Activated CD4-positive, alpha-beta T cell treated with anti-CD3 and anti-CD28 coated beads for 48 hours (primary cell): ENCODE measurements at places on chromosomes 5 and 9.

- DNase-seq, result no peak
These were observed 14.5 kb upstream of the TGFBI start for GRCh38 chr5:136014049-136015002.

GRCh38 chr9:73080110-73080694 lies 71.5 kb upstream of the ANXA1 start:
- DNase-seq, result no peak

DNA sequence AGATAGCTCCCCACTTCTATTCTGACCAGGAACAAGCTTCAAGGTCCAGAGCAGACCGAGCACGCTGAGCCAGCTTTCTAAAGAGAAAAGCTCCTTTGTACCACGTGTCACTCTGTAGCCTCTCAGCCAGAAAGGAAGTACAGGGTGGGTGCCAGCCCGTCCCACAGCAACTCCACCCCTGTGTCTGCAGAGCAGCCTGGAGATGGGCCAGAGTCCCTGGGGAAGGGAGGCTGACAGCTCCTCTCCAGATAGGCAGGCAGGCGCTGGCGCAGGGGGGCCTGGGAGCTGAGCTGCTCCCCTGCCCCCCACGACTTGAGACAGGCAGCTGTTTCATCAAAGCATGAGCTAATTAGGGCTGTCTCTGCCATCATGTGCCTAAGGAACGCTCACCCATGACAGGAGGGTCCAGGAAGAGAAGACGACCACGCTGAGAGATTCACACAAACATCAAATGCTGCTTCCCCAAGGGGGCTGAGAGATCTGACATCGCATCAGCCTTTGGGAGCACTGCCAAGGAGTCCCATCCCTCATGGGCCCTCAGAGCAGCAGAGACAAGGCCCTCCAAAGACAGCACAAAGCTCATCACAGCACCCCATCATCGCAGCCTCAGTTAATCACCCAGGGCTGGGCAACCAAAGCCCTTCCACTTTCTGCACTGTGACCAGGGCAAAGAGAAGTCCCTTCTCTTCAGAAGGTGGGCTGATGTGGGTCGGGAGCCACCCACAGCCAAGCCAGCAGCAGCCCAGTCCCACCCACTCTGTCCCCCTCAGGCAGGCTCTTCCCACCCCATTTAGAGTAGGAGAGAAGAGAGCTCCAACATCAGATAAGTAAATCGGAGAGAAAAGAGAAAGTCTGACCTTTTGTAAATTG lies 78.5 kb upstream of the LRRTM2 start:
- DNase-seq, result peak; percentile 10

- no peak for DNase-seq
These were observed 155.5 kb downstream of the APBA1 start for GRCh38 chr9:69516353-69517322.

GRCh38 chr5:159210846-159211245 lies 1.5 kb upstream of the RNF145 start:
- no peak for DNase-seq

DNA sequence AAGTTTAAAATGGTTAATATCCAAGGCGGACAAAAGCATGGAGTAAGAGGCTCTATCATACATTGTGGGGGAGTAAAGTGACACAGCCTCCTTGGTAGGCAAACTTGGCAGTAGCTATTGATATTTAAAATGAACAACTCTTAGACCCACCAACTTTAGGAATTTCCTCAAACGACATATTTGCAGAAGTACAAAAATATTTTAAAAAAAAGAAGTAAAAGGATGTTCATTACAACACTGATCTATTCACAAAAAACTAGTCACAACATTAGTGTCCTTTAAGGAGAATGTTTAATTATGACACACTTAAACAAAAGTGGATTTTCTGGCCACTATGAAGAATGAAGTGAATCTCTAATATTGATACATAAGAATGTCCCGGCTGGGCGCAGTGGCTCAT lies 1.7 kb downstream of the ALG2 start:
- DNase-seq, result no peak

DNA sequence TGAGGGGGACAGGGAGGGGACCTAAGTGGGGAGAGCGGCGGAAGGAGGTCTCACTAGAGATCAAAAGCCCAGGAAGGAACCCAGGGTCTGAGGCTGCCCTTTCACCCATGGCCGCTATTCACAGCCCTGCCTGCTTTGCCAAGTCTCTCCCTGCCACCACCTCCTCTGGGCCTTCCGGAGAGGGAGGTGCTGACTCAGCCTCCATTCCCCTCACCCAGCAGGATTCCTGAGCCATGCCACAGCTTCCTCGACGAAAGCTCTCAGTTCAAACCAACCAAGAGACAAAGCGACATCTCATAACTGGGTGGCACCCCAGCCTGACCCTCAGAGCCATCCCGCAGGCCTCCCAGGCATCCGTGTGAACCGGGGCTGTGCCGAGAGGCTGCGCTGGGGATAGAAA lies 36.7 kb downstream of the PAX5 start:
- DNase-seq, result no peak

DNA sequence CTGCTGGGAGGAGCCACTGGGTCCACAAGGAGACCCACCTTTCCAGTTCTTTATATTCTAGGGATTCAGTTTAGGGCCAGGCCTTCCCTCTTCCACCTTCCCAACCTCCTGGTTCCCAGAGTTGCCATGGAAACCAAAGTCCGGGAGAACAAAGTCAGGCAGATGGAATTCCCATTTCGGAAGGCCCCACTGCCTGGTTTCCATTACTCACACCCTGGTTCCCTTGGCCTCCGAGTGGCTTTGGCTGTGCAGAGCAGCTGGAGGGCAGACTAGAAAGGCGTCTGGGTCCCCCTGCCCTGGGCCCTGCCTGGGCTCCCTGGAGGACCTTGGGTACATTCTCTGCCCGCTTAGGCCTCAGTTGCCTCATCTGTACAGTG lies 136.1 kb downstream of the RGS3 start:
- no peak for DNase-seq

- no peak for DNase-seq
These were observed 154.1 kb downstream of the SEMA6A start for GRCh38 chr5:116420540-116420939.

DNA sequence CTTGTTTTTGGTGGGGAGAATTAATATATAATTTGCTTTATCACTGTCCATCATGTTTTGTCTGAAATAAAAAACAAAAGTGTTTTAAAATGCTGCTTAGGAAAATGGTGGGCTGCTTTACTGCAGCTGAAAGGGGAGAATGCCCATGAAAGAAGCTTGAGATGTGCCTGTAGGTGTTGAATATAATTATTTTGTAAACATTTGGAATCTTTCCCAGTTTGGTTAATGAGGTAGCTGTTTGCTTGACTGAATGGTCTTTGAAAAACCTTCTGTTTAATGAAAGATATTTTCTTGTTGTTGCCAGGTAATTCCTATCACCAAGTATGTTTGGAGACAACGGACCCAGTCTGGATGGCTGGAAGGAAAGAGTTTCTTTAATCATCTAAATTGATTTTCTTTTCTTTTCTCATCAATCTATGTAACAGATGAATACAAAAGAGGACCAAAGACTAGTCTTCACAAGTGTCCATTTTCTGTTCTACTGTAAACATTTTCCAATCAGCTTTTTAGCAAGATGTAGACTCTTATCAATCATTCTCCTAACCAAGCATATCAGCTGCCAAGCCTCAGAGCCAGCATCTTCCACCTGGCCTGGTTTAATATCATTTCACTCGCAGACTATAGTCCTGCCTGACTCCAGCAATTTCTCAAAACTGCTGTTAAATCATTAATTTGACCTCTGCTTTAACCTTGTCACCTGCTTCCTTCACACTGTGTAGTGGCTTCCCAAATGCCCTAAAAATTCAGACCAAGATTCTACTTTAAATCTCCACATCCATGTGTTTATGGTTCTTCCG lies 441.2 kb upstream of the CHD1 start:
- DNase-seq, result no peak

GRCh38 chr5:138824516-138824915 lies 50.6 kb downstream of the LRRTM2 start:
- DNase-seq, result peak; percentile 30

- DNase-seq, result no peak
These were observed 11.5 kb downstream of the FSD1L start for GRCh38 chr9:105459336-105459735.

- no peak for DNase-seq
These were observed 39.6 kb upstream of the FGF1 start for GRCh38 chr5:142725231-142726187.

DNA sequence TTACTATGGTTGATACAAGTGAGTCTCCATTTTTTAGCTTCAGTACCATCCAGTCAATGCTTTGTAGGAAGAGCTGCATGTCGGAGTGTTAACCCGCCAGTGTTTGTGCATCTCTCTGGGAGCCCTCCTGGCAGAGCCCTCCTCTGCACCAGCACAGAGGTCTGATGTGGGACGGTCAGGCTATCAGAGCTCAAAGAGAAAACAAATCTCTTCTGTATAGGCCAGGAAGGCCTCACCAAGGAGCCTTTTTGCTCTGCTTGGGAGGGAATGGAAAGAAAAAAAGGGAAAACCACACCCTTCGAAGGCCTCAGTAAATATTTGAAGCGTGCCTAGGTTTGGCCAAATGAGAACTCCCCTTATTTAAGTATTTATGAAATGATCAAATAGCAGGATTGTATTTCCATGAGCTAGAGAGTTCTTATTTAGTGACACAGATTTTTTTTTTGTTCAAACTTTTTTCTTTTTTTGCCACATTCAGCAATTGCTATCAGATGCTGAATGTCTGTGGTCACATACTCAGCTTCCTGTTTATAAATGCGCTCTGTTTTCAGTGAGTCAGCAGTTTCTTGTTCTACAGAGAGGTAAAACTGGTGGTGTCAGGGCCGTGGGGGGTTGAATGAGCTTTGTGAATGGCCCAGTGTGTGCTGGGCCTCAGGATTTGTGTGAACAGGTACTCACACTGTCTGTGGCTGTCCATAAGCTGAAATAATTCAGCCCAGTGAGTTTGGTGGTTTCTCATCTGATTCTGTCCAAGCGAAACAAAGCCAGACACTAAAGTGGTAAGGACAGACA lies 226.6 kb downstream of the SNX18 start:
- DNase-seq, result peak; percentile 49

DNA sequence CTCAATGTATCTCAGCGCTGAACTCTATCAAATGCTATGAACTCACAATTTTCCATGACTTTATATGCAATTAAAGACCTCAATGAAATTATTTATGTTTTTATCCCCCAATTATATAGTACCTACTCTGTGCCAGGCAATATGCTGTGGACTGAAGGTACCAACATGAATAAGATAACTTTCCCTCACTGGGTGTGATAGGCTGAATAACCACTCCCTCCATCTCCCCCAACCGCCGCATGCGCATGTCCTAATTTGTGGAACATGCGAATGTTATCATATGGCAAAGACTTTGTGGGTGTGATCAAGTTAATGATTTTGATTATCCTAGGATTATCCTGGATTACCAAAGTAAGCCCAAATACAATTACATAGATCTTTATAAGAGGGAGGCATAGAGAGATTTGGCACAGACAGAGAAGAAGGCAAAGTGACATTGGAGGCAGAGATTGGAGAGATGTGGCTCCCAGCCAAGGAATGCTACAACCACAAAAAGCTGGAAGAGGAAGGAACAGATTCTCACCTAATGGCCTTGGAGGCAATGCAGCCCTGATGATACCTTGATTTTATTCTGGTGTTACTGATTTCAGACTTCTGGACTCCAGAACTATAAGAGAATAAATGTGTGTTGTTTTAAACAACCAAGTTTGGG lies 149.1 kb upstream of the VCAN start:
- no peak for DNase-seq

DNA sequence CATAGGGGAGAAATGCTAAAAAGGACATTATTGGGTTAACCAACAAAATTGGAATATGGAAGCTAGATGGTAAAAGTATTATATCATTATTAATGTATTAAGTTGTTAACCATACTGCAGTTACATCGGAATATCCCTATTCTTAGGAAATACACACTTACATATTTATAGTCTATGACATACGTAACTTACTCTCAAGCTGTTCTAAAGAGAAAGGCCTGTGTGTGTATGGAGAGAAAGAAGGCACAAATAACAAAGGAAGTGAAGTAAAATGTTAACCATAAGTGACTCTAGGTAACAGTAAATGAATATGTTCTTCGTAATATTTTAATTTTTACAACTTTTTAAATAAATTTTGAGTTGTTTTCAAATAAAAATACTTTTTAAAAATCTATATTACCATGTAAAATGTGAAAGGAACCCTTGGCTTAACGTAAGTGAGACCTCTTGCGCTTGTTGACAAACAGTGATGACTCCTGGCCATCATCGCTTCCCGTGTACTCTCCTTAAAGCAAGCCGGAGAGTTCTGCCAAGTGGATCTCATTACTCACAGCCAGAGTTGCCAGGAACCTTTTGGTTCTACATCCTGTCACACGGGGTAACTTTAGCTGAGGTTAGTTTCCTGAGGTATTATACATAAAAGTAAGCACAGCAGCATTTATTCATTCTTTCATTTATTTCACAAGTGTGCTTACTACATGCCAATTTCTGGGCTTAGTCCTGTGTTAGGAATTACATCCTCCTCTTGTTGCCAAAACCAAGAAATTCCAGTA lies 165.4 kb downstream of the EPB41L4A start:
- DNase-seq, result no peak

- no peak for DNase-seq
These were observed 7.6 kb downstream of the MAP3K1 start for GRCh38 chr5:56822981-56823380.

GRCh38 chr5:177085985-177086653 lies 596 bp upstream of the FGFR4 start:
- DNase-seq, result no peak

GRCh38 chr5:73749485-73750270 lies 123.7 kb downstream of the ARHGEF28 start:
- no peak for DNase-seq

GRCh38 chr9:30628915-30629567 lies 1755.4 kb upstream of the ACO1 start:
- no peak for DNase-seq

GRCh38 chr9:86829496-86830046 lies 117.7 kb downstream of the GAS1 start:
- DNase-seq, result no peak

DNA sequence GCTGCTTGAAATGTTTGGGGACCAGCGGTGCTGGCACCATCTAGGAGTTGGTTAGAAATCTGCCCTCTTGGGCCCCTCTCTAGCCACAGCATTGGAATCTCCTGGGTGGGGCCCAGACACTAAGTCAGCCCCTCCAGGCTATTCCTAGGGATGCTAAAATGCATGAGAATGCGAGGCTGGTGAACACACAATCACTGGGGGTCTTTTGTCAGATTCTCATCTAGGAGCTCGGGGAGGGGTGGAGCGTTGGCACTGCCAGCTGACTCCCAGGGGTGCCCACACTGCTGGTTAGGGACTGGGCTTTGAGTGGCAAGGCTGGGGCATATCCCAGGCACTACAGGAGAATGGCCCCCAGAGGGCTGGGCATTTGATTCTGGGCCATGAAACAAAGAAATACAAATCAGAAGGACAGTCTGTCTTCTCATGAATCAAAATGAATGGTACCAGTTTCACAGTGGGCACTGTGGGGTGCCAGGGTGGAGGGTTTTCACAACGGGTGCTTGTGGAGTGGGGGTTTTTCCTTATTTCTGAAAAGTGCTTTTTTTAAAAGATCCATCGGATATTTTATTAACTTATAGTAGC lies 127.8 kb upstream of the RAPGEF1 start:
- DNase-seq, result no peak

- DNase-seq, result no peak
These were observed 140.0 kb downstream of the PBX3 start for GRCh38 chr9:125887172-125887571.
